ENCODE measurements at places on chromosomes 16 and 17.

DNA sequence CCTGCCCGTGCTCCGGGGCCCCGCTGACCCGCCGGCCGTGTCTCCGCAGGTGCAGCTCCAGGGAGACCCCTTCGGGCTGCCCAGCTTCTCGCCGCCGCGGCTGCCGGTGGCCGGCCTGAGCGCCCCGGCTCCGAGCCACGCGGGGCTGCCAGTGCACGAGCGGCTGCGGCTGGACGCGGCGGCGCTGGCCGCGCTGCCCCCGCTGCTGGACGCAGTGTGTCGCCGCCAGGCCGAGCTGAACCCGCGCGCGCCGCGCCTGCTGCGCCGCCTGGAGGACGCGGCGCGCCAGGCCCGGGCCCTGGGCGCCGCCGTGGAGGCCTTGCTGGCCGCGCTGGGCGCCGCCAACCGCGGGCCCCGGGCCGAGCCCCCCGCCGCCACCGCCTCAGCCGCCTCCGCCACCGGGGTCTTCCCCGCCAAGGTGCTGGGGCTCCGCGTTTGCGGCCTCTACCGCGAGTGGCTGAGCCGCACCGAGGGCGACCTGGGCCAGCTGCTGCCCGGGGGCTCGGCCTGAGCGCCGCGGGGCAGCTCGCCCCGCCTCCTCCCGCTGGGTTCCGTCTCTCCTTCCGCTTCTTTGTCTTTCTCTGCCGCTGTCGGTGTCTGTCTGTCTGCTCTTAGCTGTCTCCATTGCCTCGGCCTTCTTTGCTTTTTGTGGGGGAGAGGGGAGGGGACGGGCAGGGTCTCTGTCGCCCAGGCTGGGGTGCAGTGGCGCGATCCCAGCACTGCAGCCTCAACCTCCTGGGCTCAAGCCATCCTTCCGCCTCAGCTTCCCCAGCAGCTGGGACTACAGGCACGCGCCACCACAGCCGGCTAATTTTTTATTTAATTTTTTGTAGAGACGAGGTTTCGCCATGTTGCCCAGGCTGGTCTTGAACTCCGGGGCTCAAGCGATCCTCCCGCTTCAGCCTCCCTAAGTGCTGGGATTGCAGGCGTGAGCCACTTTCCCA lies 5.9 kb downstream of the CTF1 start:
- DNase-seq, result no peak

DNA sequence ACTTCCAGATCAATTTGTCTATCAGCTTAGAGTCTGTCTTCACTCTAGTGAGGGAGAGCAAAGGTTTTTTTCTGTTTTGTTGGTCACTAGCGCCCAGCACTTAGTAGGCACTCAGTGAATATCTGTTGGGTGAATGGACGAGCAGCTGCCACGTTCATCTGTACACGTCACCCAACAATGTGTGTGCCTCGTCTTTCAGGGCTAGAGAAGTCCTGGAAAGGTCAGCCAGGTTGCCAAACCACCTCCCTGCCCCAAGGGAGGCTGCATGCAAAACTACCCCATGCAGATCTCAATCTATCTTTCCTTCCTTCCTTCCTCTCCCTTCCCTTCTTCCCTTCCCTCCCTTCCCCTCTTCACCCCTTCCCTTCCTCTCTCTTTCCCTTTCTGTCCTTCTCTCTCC lies 340.9 kb downstream of the SOX9 start:
- DNase-seq, result no peak

- no peak for DNase-seq
These were observed 743 bp downstream of the SHCBP1 start for GRCh38 chr16:46620266-46621005.

DNA sequence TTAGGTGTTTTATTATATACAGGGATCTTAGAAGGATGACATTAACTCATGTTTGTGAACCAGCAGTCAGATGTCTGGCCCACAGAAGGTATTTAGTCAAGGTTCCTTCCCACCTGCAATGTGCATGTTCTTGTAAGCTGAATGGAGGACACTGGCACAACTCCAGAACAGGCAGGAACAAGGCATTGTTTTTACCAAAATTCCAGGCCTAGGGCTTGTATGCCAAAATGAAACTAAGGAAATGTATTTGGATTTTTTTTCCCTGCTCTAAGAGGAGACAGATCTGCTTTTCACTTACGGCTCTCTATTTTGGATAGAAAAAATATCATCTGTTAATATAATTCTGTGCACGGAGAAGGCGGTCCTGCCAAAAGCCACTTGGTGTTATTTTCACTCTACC lies 312.5 kb downstream of the GRIN2A start:
- no peak for DNase-seq

GRCh38 chr17:57391857-57392471 lies 135.6 kb downstream of the MSI2 start:
- no peak for DNase-seq

DNA sequence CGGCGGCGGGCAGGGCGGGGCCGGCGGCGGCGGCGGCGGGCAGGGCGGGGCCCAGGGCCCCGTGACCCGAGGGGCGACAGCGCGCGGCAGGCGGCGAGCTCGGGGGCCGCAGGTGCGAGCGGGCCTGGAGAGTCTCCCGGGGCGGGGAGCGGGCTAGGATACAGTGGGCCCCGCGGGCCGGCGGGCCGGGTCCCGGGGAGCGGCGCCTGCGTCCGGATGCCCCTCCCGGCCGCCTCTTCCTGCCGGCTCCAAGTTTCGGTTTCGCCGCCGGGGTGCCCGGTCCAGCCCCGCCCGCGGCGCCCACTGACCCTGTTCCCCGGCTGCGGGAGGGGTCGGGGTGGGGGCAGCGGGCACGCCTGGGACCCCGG lies at the start of gene RNF213:
TSS of gene RNF213 (plus strand) at position 62 of the 368 bp plus-strand sequence. CDS start 2,830 bp downstream, outside the sequence.
- DNase-seq, result peak; percentile 33

DNA sequence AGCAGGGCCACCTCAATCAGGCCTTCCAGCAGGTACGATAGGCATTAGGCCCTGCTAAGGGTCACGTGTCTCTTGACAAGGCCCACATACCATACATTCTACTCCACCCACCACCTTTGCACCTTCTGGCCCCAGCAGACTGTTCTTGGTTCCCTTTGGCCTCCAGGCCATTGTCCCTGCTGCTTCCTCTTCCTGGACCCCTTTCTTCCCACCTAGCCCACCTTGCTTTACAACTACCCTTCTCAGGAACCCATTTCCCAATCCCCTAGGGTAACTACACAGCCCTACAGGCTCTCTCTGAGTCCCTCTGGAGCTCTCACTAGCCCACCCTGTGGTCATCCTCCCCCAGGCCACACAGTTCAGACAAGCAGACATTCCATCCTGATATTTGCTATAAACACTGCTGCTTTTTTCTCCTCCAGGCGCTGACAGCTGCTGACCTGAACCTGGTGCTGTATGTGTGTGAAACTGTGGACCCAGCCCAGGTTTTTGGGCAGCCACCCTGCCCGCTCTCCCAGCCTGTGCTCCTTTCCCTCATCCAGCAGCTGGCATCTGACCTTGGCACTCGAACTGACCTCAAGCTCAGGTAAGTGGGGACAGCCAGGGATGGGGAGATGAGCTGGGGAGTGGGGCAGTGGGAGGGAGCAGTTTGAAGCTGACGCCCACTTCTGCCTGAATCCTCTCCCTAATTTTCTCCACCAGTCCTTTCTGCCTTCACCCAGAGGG lies 1.4 kb upstream of the NRN1L start:
- no peak for DNase-seq

- no peak for DNase-seq
These were observed 103.6 kb upstream of the HS3ST2 start for GRCh38 chr16:22710326-22710725.

DNA sequence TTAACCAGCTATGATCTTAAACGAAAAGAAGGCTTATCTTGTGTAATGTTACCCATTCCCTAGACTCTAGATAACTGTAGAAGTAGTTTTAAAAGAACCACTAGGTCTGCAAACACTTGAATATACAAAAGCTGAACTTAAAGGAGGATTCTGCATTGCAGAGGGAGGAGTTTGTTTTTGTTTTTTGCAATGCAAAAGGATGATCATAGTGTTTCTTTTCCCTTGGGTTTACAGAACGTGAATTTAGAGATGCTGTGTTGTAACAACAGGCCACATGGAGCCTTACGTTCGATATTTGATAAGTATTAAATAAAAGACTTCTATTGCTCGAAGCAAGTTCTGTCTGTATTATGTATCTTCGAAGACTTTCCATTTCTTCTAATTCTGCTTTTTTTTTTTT lies 77.6 kb downstream of the CHD9 start:
- DNase-seq, result no peak

DNA sequence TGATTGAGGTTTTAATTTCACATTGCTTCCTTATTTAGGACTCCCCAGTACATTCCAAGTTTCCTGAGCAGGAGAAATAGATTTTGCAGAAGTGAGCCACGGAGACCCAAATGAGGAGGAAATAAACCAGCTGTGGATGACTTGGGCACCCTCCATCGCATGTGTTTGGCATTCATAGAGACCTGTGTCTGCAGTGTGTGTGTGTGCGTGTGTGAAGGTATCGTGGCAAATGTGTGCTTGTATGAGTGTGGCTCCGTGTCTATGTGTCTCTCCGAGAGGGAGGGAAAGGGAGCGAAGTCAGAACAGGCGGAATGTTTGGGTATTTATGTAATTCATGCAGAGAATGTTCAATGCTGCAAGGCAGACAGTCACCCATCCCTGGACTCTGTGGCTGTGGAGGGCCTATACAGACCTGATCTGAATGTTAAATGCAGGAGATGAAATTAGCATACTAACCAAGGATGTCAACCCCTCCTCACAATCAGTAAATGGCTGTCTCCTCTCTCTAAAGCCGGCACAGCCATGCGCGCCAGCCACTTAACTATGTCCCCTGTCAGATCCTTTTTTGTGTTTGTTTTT lies 186.0 kb upstream of the ZFHX3 start:
- no peak for DNase-seq

Measured in activated CD8-positive, alpha-beta memory T cell treated with anti-CD3 and anti-CD28 coated beads for 1 hour (primary cell).